ENCODE measurements at places on chromosomes 2 and 18.

GRCh38 chr2:221085341-221085900 is 486.7 kb downstream of the EPHA4 start:
- DNase-seq, result no peak

- no peak for DNase-seq
These were observed 15.2 kb upstream of the RAPH1 start for GRCh38 chr2:203550266-203550665.

DNA sequence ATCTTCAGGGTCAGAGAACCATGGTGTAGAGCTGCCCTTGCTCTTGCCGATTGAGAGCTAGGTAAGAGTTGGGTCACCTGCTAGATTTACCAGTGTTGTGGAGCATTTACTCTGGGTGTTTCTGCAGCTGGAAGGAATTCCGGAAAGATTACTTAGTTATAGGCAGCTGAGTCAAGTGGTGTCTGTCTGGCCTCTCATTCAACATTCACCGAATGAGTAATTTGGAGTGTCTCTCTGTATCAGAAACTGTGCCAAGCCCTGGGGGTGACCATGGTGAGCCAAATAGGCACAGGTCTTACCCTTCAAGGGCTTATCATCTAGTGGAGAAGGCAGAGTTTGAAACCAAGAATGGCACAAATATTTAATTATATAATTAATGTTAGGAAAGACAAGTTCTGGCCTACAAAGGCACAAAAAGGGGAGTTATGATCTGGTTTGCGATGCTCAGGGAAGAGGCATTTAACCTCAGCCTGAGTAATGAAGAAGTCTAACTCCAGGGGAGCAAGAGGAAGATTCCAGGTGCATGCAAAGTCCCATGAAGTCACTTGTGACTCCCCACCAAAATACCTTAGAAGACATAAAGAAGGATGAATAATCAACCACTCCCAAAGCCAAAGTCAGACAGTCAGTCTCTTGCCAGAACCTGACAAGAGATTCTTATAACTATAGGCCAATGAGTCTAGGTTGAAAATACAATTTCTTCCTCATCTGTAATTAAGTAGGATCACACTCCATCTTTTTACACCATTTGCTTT is 12.5 kb downstream of the SETBP1 start:
- no peak for DNase-seq

- no peak for DNase-seq
These were observed 40.1 kb downstream of the NDUFAF7 start for GRCh38 chr2:37271376-37272067.

DNA sequence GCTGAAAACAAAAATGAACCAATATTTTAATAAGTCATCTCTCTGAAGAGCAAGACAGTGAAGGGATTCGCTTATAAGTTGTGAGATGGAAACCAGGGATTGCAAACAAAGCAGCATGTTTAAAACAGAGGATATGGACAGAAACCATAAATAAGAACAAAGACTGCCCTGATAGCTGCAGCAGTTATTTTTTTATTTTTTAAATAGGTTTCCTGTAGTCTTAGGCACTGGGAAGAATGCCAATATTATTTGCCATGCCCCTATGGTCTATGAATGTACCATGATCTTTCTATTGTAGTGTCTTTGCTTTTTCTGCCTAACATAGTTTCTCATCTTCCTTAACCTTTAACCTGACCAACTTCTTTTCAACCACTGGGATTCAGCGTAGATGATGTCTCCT is 1334.0 kb upstream of the NRXN1 start:
- no peak for DNase-seq

GRCh38 chr2:105575499-105576025 is 169.2 kb upstream of the NCK2 start:
- DNase-seq, result no peak

All from CD8-positive, alpha-beta T cell (primary cell).